ENCODE measurements at places on chromosomes 16 and 17. TPM values are rescaled to one million over a fixed set of nuclear protein-coding genes. Genes with fewer than 3 reads are reported as not detected.

GRCh38 chr17:61404663-61404912 lies 4.9 kb downstream of the TBX2 start:
- no peaks in the 10 kb centered on the region for H3K36me3 ChIP-seq
- H3K27ac ChIP-seq = no peak overlapping the region
- H3K4me1 ChIP-seq = peaks cover 60% of the 10 kb centered on the region
- peaks cover 71% of the 10 kb centered on the region for H3K27me3 ChIP-seq
- no peak overlapping the region for H3K4me3 ChIP-seq
- no peak for DNase-seq

DNA sequence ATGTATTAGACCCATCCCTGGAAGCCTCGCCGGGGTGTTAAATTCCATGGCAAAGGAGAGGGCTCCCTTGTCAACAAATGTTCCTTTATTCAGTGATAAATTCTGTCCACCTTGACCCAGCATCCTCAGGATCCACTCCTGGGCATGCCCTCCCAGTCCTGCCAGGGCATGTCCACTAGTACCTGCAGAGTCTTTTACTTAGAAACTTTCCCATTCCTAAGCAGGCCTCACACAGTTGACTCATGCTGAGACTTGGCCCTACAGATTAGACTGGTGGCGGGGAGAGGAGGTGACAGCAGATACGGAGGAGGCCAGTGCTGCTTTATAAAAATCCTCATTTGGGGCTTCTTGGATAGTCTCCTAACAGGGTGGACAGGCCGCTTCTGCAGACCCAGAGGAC lies 88.8 kb downstream of the CYLD start:
- peaks cover 2% of the 10 kb centered on the region for H3K27me3 ChIP-seq
- H3K36me3 ChIP-seq = no peaks in the 10 kb centered on the region
- no peak overlapping the region for H3K4me3 ChIP-seq
- no peaks in the 10 kb centered on the region for H3K4me1 ChIP-seq

DNA sequence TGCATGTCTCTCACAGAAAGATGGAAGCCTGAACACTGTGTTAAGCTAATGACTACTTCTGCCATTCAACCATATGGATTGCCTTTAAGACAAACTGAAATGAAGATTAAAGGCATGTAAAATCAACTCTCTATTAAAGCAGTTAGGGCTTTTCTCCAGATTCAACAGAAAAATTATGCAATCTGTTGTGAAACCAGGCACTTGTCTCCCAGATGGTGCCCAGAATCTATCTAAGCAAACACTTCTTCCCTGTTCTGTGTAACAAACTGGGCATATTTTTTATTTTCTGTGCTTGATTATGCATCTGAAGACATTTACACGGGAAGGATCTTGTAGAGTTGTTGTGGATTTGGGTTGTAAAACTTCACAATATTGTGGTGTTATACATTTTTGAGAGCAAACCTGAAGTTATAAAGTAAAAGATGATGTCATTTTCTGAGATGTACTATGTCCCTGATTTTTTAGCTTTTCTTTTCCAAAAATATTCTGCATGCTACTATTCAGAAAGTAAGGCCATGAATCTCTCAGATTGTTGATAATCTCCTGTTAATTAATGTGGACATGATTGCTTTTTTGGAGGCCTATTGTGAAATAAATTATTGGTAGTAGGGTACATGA lies 1550.3 kb downstream of the CDH8 start:
- H3K4me1 ChIP-seq = no peaks in the 10 kb centered on the region
- no peaks in the 10 kb centered on the region for H3K27me3 ChIP-seq
- H3K27ac ChIP-seq = no peak overlapping the region
- no peak for DNase-seq

GRCh38 chr17:61475726-61476125 lies 23.5 kb downstream of the TBX4 start:
- no peak overlapping the region for H3K4me3 ChIP-seq
- no peak overlapping the region for H3K27ac ChIP-seq
- H3K27me3 ChIP-seq = no peaks in the 10 kb centered on the region
- H3K36me3 ChIP-seq = no peaks in the 10 kb centered on the region
- H3K4me1 ChIP-seq = no peaks in the 10 kb centered on the region

- no peaks in the 10 kb centered on the region for H3K36me3 ChIP-seq
- H3K4me3 ChIP-seq = no peak overlapping the region
- DNase-seq = no peak
- no peak overlapping the region for H3K27ac ChIP-seq
Observed at GRCh38 chr16:21610006-21610544, 10.7 kb downstream of the METTL9 start.

- H3K27ac ChIP-seq = no peak overlapping the region
- peak overlapping the region; percentile 70 for H3K4me3 ChIP-seq
- H3K4me1 ChIP-seq = peaks cover 41% of the 10 kb centered on the region
- no peak for DNase-seq
- H3K27me3 ChIP-seq = no peaks in the 10 kb centered on the region
- no peaks in the 10 kb centered on the region for H3K36me3 ChIP-seq
Observed at GRCh38 chr16:68236826-68237242, 907 bp upstream of the ESRP2 start.

DNA sequence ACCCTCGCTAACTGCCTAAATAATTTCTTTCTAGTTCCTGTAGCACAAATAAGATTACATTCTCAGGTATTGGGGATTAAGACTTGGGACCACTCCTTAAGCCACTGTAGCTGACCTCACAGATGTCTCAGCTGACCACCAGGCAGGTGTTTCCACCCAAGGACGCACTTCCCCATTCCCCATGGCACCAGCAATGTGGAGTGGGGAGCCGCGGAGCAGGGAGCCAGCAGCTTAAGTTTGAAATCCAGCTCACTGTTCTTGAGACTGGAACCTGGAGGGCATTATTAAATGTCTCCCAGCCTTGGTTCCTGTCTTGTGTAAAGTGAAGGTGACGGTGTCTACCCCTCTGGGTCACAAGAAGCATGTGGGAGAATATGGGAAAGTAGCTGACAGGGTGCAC lies 249.4 kb upstream of the CACNG5 start:
- no peak for DNase-seq
- H3K27ac ChIP-seq = no peak overlapping the region
- H3K4me3 ChIP-seq = no peak overlapping the region
- no peaks in the 10 kb centered on the region for H3K27me3 ChIP-seq
- no peaks in the 10 kb centered on the region for H3K36me3 ChIP-seq

DNA sequence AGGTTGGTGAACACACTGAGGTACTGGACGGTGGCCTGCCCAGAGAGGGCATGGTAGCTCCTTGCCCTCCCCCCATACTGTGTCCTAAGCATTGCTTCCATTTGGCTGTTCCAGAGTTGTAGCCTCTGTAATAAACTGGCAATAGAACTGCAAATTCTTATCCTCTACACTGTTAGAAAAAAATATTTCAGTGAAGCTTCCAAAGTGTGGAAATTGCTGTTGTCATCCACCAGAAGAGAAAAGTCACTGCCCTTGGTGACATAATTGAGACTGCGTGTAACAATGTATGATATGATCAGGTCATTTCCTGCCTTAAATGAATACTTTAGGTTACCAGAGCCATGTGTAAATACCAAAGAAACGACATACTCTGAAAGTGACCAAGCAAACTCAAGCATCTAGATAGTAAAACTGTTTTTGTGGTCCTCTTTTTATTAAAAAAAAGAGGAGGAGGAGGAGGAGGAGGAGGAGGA lies 65.9 kb downstream of the CEP95 start:
- H3K27ac ChIP-seq = no peak overlapping the region
- H3K4me1 ChIP-seq = peaks cover 3% of the 10 kb centered on the region
- H3K36me3 ChIP-seq = peaks cover 43% of the 10 kb centered on the region
- no peak for DNase-seq

DNA sequence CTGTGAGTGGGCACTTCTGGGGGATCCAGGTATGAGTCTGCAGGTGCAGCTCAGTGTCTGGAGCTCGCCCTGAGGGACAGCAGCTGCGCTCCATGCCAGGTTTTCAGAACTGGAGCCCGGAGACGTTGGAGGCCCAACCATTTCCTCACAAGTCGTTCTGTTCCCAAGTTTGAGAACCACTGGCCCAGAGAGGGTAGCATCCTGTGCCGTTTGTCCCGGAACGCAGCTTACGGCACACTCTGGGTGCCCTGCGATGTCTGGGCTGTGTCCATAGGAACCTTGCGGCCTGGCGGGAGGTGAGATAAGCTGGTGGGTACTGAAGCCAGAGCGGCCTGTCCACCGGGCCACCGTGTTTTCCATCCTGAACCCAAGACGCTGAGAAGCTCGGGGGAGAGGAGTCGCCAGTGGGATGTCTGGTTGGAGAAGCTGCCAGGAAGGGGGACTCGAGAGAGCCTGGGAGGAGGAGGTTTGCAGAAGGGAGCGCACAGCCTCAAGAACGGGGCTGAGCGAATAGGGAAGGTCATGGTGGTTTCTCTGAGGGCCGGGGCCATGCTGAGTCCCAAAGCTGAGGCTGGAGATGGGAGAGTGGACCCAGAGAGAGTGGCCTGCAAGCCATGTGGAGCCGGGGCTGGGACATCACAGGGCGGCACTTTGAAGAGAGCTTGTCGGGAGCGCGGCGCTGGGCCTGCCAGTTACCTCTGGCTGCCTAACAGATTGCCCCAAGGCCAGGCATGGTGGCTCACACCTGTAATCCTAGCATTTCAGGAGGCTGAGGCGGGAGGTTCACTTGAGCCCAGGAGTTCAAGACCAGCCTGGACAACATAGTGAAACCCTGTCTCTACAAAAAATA lies 211.0 kb upstream of the GSE1 start:
- H3K36me3 ChIP-seq = no peaks in the 10 kb centered on the region
- H3K27ac ChIP-seq = no peak overlapping the region
- H3K4me1 ChIP-seq = no peaks in the 10 kb centered on the region
- no peak for DNase-seq

GRCh38 chr16:31435341-31436220 lies 7.0 kb downstream of the ZNF843 start:
- no peak for DNase-seq
- no peaks in the 10 kb centered on the region for H3K27me3 ChIP-seq
- no peaks in the 10 kb centered on the region for H3K36me3 ChIP-seq
- no peak overlapping the region for H3K4me3 ChIP-seq

DNA sequence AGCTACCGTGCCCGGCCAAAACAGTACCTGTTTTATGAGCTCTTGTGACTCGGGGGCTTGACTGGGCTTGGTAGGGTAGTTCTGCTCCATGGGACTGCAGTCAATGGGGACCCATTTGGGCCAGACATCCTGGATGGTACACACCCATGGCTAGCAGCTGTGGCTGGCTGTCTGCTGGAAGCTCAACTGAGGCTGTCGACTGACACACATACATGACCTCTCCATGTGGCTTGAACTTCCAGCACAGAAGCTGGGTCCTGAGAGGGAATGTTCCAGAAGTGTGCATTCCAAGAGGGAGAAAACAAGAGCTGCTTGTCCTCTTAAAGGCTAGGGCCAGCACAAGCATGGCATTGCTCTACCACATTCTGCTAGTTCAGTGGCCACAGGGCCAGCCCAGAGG lies 14.9 kb upstream of the NKD1 start:
- no peaks in the 10 kb centered on the region for H3K27me3 ChIP-seq
- H3K36me3 ChIP-seq = no peaks in the 10 kb centered on the region
- no peak overlapping the region for H3K27ac ChIP-seq

GRCh38 chr17:1227917-1228780 lies 42.1 kb upstream of the BHLHA9 start:
- peaks cover 30% of the 10 kb centered on the region for H3K4me1 ChIP-seq
- H3K27me3 ChIP-seq = peaks cover 13% of the 10 kb centered on the region
- peak; percentile 72 for DNase-seq
- H3K4me3 ChIP-seq = peak overlapping the region; percentile 33

GRCh38 chr17:75010683-75011400 lies 1.6 kb upstream of the MRPL58 start:
- H3K4me3 ChIP-seq = no peak overlapping the region
- H3K4me1 ChIP-seq = peaks cover 16% of the 10 kb centered on the region
- H3K27me3 ChIP-seq = no peaks in the 10 kb centered on the region
- no peaks in the 10 kb centered on the region for H3K36me3 ChIP-seq

GRCh38 chr16:818132-818531 lies 17.6 kb upstream of the GNG13 start:
- peaks cover 11% of the 10 kb centered on the region for H3K27me3 ChIP-seq
- DNase-seq = no peak
- H3K4me3 ChIP-seq = no peak overlapping the region
- H3K27ac ChIP-seq = no peak overlapping the region
- H3K4me1 ChIP-seq = peaks cover 9% of the 10 kb centered on the region

- no peak overlapping the region for H3K27ac ChIP-seq
- H3K4me3 ChIP-seq = no peak overlapping the region
- DNase-seq = no peak
- peaks cover 41% of the 10 kb centered on the region for H3K4me1 ChIP-seq
Observed at GRCh38 chr17:66671156-66671555, 163.8 kb upstream of the CACNG5 start.

- no peak overlapping the region for H3K27ac ChIP-seq
- no peak for DNase-seq
- no peaks in the 10 kb centered on the region for H3K36me3 ChIP-seq
- no peak overlapping the region for H3K4me3 ChIP-seq
Observed at GRCh38 chr16:28264656-28265055, 27.7 kb upstream of the SBK1 start.

- no peaks in the 10 kb centered on the region for H3K4me1 ChIP-seq
- H3K36me3 ChIP-seq = no peaks in the 10 kb centered on the region
- no peak overlapping the region for H3K4me3 ChIP-seq
- no peak overlapping the region for H3K27ac ChIP-seq
Observed at GRCh38 chr17:6085812-6086211, 15.6 kb downstream of the WSCD1 start.

DNA sequence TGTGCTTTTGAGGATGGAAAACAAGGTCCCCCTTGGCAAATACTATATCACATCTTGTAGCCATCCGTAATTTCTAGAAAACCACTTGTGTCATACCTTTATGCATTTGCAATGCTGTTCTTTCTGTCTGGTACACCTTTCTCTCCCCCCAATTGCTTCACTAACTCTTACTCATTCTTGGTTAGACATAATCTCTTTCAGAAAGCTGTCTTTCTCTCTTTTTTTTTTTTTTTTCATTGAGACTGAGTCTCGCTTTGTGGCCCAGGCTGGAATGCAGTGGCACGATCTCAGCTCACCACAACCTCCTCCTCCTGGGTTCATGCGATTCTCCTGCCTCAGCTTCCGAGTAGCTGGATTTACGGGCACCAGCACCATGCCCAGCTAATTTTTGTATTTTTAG lies 94.9 kb upstream of the C17orf78 start:
- no peaks in the 10 kb centered on the region for H3K4me1 ChIP-seq
- H3K36me3 ChIP-seq = peaks cover 8% of the 10 kb centered on the region
- no peak for DNase-seq
- H3K27me3 ChIP-seq = no peaks in the 10 kb centered on the region

- H3K36me3 ChIP-seq = no peaks in the 10 kb centered on the region
- peak overlapping the region; percentile 61 for H3K4me3 ChIP-seq
- H3K27me3 ChIP-seq = peaks cover 24% of the 10 kb centered on the region
Observed at GRCh38 chr17:980406-981291, 1.1 kb upstream of the NXN start.

The SLFN11 gene
- total RNA-seq = 26.8 TPM

The NPIPB13 gene
- total RNA-seq = 17.0 TPM

The ASB16 gene
- not detected for total RNA-seq

The SNAI3 gene
- 8.2 TPM for total RNA-seq

The WSCD1 gene
- total RNA-seq = 2.1 TPM

The USP7 gene
- total RNA-seq = 213 TPM

The MT1F gene
- 3.8 TPM for total RNA-seq

The KRTAP1-5 gene
- not detected for total RNA-seq

All from natural killer cell (primary cell).